ENCODE measurements at places on chromosomes 11 and 22.

- no peak for DNase-seq
Measured at GRCh38 chr11:16738947-16739815, 734 bp downstream of the C11orf58 start.

- DNase-seq = peak; percentile 30
Measured at GRCh38 chr11:61815790-61816735, 740 bp downstream of the FADS1 start.

GRCh38 chr11:78349624-78350023, 68.0 kb downstream of the GAB2 start:
- no peak for DNase-seq

DNA sequence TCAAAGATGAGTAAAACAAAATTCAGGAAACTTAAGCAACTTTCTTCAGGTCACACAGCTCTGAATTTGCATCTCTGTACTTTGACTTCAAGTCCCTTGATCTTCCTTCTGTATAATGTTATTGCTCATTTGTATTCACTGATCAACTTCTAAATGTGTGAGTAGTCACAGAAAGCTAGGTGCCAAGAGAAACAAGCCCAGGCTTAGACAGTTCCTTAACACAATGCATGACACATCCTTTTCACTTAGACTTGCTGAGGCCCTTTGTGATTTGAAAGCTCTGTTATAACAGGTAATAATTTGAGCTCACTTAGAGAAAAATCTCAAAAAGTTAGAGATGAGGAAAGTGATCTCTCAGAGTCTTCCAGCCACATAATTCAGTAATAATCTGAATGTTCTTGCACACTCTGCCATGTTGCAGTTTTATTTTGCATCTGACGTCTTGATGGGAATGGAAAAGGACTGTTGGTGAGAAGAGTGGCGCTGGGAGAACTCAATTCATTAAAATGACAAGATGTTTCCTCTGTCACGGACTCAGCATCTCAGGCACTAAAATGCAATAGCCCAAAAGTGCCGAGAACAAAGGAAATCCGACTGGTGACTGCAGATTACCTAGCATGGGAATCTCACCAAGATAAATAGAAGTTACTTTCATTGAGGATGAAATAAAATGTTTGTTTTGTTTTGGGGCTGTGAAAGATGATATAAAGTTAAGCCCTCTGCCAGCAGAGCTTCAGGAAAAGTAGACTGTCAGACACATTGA, 665.3 kb downstream of the OPCML start:
- DNase-seq = no peak

GRCh38 chr11:72637198-72637597, 37.0 kb downstream of the PDE2A start:
- no peak for DNase-seq

DNA sequence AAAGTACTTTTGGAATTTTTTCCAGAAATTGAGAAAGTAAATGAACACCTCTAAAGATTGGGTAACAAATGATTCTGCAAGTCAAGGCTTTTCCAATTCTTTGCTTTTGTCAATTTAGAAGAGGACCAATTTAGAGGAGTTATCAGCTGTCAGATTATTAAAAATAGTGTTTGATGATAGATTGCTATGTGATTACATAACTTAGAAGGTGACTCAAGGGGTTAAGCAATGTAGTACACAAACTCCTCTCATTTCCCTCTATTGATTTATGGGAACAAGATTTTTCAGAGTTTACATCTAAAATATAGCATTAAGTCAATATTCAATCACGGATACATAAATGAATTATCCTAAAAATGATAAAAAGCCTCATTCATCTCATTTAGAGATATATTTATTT, 70.3 kb downstream of the INSC start:
- DNase-seq = no peak

- DNase-seq = no peak
Measured at GRCh38 chr11:31060880-31061279, 308.7 kb downstream of the DCDC1 start.

- DNase-seq = peak; percentile 70
Measured at GRCh38 chr22:45329530-45329936, 19.8 kb downstream of the FAM118A start.

- no peak for DNase-seq
Measured at GRCh38 chr11:121721961-121722360, 269.2 kb upstream of the SORL1-AS1 start.

GRCh38 chr22:48841881-48842582, 985.6 kb downstream of the BRD1 start:
- no peak for DNase-seq

GRCh38 chr11:134764367-134764766, 352.3 kb upstream of the B3GAT1 start:
- no peak for DNase-seq

DNA sequence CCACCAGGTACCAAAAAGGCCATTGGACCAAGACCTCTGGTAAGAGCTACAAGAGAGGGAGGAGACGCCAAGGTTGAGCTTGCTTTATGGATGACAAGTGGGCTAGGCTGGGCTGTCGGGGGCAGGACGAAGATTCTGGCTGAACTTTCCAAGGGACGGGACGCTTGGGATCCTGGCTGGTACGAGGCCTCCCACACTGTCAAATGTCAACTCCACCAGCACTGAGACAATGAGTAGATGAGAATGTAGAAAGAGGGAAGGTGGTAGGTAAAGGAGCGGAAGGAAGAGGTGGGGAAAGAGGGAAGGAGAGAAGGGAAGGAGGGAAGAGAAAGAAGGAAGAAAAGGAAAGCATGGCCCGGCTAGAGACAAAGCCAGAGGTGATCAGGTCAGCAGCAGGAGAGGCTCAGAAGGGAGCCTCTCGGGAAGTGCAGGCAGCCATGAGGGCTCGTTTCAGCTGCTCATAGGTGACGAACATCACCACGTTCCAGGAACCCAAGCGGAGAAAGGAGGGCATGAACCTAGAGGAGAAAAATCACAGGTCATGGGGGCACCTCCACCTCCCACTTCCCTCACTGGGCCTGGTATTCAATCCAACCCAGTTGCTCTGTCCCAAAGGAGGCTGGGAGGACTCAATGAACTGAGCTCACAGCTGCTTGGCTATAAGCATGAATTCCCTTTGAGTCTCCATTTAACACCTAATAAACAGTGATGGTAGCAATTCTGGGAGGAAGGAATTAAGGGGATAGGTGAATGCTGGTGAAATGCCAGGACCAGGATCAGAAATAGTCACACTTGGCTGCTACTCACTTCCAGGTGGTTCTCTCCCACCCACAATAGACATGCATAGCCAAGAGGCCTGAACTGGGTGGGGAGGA, 7.8 kb downstream of the UCP2 start:
- DNase-seq = no peak

DNA sequence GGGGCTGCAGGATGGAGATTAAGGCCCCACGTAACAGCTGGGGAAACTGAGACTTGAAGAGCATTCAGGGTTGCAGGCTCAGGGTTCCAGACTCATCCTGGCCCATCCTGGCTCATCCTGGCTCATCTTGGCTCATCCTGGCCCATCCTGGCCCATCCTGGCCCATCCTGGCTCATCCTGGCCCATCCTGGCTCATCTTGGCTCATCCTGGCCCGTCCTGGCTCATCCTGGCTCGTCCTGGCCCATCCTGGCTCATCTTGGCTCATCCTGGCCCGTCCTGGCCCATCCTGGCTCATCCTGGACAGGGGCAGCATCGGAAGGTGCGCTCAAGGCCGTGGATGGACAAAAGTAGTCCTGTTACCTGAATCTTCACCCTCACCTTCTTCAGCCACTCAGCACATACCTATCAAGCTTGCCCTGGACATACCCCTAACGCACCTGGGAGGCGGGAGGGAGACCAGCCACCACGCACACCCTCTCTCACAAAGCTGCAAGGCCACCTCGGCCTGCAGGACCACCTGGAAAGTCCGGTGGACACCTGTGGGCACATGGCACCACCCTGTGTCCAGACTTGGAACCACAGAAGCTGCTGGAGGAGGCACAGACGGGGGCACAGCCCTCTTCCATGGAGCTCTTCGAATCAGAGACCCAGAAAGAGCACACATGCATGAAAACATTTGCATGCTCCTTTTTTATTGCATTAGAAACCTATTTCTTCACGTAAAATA, 20.3 kb upstream of the NLRP6 start:
- no peak for DNase-seq

- DNase-seq = no peak
Measured at GRCh38 chr11:67281552-67282150, 7.5 kb upstream of the ANKRD13D start.

DNA sequence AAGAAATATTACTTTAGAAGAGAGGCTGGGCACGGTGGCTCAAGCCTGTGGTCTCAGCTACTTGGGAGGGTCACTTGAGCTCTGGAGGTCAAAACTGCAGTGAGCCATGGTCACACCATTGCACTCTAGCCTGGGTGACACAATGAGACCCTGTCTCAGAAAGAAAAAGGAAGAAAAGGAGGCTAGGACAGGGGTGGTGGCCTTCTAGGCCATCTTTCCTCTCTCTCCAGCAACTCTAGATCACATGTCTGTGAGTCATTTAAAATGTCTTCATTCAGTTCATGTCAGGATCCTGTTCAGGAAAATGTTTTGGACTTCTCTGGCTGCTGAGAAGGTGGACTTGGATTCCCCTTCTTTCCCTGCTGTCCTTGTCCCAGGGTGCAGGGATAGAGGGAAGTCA, 53.3 kb downstream of the PPFIA1 start:
- no peak for DNase-seq

DNA sequence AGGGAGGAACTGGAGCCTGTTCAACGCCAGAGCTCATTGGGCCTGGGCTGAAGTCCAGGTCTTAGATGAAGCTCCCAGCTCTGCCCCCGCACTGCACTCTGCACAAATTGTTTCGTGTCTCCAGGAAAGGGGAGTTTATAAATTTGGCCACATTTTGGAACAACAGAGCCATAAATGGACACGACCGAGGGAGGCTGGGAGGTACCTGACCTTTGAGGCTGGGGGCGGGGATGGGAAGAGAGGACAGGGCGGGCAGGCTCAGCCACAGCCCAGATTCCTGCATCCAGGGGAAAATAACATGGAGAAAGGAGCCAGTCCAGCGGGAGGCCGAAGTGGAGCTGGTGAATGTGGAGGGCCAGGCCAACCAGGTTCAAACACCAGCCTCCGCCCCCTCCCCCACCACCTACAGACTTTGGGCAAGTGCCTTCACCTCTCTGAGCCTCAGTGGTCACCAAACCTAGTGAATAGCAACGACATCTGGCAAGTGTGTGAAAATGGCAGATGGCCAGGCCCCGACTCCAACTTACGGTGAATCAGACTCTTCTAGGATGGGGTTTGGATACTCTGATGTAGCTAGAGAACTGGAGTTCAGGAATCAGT, 36.8 kb upstream of the SMTN start:
- no peak for DNase-seq

GRCh38 chr11:57408771-57409170, 18.1 kb downstream of the SLC43A3 start:
- DNase-seq = no peak

DNA sequence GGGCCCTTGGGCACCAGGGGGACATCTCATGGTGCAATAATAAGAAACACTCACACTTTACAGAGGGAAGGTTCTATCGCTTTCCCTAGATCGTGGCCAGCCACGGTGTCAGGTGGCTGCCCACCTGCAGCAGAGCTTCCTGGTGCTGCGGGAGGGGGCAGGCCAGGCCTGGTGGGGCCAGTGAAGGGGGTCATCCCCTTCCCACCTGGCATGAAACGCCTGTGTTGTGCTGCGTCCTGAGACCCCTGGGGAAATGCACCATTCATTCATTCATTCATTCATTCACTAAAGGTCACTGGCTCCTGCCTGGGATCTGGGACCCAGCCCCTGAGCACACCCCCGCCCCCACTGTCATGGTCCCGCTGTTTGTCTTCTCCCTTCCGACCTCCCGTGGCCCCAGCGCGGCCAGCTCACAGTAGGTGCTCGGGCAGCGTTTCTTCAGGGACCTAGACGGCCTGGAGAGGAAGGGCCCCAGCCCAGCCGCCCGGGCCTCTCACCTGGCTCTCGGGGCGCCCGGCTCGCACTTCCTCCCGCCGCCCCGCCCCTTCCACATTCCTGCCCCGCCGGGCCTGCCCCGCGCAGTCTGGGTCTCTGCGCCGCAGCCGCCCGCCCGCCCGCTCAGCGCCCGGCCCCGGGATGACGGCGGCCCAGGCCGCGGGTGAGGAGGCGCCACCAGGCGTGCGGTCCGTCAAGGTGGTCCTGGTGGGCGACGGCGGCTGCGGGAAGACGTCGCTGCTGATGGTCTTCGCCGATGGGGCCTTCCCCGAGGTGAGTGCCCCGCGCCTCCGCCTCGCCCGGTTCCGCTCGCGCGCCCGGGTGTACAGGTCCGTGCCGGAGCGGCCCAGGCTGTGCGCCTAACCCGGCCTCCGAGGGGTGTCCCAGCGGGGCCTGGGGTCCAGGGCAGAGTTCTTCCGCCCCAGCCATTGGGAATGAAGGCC, at the start of gene RHOD:
Gene RHOD (plus strand): TSS at position 581 of the 938 bp plus-strand sequence. CDS start 56 bp downstream, at position 637.
- DNase-seq = peak; percentile 90

- no peak for DNase-seq
Measured at GRCh38 chr11:119701591-119702549, 27.1 kb downstream of the NECTIN1 start.

DNA sequence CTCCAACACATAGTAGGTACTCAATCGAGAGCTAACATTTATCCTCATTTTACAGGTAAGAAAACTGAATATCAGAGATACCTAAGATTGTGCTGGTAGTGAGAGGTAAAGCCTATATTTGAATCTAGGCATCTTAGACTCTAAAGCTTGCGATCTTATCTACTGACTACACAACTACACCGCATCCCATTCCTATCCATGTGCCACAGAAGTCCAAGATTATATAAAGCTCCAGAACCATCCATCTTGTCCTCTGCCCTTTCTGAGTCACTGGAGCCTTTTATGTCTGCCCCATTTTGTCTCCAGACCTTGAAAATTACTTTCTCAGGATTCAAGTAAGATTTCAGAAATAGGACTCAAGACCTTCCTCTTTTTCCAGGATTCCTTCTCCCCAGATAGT, 84.4 kb downstream of the OR5AK2 start:
- no peak for DNase-seq

DNA sequence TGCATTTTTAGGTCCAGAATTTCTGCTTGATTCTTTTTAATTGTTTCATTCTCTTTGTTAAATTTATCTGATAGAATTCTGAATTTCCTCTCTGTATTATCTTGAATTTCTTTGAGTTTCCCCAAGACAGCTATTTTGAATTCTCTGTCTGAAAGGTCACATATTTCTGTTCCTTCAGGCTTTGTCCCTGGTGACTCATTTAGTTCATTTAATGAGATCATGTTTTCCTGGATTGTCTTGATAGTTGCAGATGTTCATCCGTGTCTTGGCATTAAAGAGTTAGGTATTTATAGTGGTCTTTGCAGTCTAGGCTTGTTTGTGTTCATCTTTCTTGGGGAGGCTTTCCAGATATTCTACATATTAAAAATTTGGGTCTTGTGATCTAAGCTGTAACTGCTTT, 694.8 kb upstream of the CCDC179 start:
- DNase-seq = no peak

DNA sequence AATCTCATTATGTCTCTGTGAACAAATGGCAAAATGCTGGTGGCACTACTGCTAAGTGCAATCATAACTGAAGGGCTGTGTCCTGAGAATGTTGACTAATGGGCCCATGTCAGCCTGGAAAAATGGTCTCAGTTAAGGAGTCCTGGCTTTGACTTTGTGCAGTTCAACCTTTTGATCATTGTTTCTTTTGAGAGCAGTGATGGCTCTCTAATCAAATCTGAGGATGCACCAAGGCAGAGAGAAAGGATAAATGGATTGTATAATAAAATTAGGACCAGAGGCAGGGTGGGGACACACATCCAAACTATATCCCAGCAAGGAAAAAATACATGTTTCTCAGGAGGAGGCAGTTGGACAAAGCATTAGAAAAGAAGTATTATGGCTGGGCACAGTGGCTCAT, 59.6 kb upstream of the SYN3 start:
- no peak for DNase-seq

GRCh38 chr11:134124660-134125451, 56.0 kb downstream of the JAM3 start:
- peak; percentile 45 for DNase-seq

- no peak for DNase-seq
Measured at GRCh38 chr11:72425053-72425980, 9.0 kb downstream of the CLPB start.

- DNase-seq = peak; percentile 44
Measured at GRCh38 chr11:13137844-13138301, 128.8 kb downstream of the RASSF10 start.

All from small intestine (tissue), 16 donors.